Stimulated activated CD8-positive, alpha-beta memory T cell treated with anti-CD3 and anti-CD28 coated beads, Interleukin-7, amount 100 ng/mL, for 48 hours (primary cell): ENCODE measurements at places on chromosomes 3 and 15.

DNA sequence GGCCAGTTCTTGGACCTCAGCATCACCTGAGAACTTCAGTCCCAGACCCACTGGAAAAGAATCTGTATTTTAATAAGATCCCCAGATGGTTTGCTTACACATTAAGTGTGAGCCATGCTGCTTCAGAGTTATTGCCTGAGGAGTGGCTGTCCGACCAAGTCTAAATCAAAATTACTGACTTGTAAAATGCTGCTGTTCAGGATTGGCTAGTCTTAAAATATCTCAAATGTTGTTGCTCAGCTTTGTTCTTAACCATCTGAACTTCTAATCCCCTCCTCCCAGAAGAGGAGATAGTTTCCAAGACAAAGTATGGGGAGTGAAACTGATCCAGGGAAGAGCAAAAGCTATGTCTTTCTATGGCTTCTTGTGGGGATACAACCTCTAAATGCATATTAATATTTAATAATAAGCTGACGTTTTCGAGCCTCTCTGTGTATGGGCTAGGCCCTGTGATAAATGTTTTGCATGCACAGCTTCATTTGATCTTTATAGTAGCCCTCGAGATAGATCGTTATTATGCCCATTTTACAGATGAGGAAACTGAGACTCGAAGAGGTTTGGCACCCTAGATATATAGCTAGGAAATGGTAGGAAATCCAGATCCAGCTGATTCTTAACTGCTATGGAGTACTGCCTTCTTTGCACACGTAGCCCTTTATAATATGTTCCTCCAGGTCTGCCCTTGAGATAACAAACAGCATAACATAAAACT lies 52.2 kb downstream of the DNASE1L3 start:
- no peak for DNase-seq

- DNase-seq, result no peak
These were observed 27.0 kb upstream of the PRR23E start for GRCh38 chr3:127165694-127166485.

GRCh38 chr3:61032991-61033390 lies 218.3 kb downstream of the FHIT start:
- DNase-seq, result no peak

DNA sequence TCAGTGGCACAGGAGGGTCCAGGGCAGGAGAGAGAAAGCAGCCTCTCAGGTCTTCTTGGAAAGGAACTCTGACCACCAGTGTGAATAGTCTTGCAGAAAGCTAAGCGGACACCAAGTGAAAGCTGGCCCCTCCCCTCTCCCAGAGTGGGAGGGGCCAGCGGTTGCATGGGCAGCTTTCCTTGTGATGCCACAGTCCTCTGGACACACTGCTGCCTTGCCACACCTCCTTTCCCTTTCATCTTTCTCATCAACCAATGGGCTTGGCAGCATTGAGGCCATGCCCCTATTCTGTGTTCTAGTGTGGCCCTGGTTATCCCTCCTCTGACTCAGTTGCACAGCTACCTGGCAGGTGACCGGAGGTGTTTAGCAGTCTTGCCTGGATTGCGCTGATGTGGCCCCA lies 49.7 kb upstream of the GOLGA6B start:
- DNase-seq, result no peak

GRCh38 chr3:119531151-119531550 lies 28.3 kb downstream of the CD80 start:
- DNase-seq, result no peak

GRCh38 chr3:154684021-154684420 lies 254.0 kb upstream of the GPR149 start:
- no peak for DNase-seq

- DNase-seq, result no peak
These were observed 397.1 kb upstream of the CFAP20DC start for GRCh38 chr3:59446775-59447465.

DNA sequence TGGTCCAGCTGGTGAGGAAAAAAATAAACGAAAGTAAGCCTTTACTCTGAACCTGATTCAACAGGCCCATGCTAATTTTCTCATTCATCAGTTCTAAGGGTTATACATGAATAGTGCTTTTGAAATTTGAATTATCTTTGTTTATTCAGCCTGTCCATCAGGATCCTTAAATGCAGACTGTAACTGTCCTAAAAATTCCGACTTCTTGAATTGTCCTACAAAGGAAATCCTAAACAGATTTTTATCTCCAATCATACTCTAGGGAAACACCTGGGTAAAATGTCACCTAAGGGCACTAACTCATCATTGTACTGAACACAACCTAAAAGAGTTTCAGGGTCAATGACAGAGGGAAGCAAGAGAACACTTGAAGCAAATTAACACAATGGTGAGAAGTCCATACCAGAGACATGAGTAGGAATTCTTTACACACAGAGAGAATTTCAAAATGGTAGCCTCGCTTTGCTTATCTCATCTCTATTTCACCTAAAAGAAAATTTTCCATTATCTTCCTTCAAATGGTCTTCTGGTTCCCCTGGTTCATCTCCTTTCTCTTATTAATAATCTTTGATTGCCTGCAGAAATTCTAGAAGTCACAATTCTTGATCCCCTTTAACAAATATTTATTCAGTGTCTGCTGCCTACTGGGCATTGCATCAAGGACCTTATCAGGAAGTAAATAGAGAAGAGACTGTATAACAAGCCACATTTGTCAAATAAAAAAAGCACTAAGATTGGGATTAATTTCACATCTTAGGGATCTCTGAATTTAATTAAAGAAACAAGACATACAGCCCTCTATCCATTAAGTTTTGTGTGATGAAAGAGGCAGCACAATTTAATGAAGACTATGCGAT lies 182.7 kb downstream of the MEIS2 start:
- no peak for DNase-seq

DNA sequence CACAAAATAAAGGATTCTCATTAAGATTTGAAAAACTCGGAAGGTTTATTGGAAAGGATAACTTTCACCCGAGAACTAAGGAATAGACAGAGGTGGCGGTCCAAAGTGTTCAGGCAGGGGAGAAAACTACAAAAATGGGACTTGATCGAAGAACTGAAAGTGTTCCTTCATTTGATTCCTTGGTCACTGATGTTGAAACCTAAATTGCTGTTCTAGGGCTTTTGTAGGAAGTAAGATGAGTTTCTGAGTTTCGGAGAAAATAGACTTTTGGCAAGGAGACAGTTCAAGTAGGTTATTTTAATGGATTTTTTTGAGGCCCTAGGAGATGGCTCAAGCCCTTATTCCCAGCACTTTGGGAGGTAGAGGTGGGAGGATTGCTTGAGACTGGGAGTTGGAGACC lies 1.4 kb downstream of the TRIP4 start:
- DNase-seq, result no peak

DNA sequence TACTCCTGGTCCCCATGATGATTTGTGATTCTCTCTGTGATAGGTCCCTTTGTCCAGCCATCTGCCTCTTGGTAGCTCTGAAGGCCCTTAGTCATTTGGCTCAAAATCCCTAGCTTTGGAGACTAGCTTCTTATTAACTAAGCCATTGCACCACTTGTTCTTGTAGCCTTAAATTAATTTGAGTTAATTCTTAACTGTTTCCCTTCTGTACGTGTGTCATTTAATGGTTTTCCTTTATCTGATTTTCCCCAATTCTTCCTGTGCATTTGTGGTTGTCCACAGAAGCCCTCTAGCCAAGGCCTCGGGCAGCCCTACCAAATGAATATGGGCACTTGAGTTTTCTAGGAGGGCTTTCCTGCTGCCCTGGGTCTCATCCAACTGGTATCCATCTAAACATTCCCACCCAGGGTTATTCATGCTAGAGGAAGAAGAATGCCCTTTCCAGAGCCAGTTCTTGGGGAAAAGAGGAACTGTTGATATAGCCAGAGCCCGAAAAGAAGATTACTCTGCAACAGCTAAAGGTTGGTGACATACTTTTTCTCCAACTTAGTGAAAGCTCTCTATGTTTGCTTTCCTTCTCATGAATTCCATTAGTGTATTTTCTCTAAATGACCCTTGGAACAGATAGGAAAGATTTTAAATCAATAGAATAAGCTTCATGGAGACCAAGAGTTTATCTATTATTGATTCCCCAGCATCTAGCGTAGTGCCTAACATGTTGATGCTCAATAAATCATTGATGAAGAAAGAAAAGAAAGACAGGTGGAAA lies 44.2 kb upstream of the ZBTB38 start:
- DNase-seq, result no peak
